Central memory CD4-positive, alpha-beta T cell (primary cell): ENCODE measurements at places on chromosomes 11 and 22.
A peak's percentile ranks its signal among the peaks of the same experiment; 100 is the strongest.

DNA sequence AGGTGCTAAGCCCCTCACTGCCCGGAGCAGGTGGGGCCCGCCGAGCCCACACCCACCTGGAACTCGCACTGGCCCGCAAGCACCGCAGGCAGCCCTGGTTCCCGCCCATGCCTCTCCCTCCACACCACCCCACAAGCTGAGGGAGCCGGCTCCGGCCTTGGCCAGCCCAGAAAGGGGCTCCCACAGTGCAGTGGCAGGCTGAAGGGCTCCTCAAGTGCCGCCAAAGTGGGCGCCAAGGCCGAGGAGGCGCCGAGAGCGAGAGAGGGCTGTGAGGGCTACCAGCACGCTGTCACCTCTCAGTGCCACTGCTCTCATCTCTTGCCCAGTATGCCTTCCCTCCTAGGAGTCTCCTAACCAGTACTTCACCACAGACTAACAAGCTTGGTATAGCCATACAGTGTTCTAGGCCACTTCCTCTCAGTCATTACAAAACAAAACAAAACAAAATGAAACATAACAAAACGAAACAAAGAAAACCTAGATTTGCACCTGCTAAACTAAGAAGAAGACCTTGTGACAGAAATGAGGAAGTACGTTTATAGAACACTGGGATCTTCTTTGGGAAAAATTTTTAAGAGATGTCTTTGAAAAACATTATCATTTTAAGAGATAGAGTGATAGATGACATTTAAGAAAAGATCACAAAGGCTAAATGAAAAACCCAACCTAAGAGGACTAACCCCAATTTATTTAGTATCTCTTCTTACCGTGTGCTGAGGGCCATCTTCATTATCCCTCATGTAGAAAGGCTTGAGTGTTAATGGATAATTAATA lies 47.7 kb upstream of the GAB2 start:
- peak; percentile 44 for DNase-seq

- DNase-seq = no peak
Observed at GRCh38 chr11:134483291-134483690, 71.2 kb upstream of the B3GAT1 start.

DNA sequence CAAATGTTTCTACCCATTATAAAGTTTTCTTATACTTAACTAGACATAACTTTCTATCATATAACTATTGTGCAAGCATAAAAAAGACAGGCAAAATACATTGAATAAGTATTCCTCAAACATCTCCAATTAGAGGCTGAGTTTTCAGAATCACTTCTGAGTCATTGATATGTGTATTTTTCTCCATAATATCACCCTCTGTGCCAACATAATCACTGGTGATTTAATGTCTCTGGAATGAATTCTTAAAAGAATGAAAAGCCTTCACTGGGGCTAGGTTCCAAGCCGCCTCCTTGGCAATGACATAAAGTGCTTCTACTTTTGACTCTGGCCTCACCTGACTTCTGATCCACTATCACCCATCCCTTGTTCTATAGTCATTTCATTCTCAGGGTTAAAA lies 197.0 kb upstream of the E2F8 start:
- DNase-seq = no peak

DNA sequence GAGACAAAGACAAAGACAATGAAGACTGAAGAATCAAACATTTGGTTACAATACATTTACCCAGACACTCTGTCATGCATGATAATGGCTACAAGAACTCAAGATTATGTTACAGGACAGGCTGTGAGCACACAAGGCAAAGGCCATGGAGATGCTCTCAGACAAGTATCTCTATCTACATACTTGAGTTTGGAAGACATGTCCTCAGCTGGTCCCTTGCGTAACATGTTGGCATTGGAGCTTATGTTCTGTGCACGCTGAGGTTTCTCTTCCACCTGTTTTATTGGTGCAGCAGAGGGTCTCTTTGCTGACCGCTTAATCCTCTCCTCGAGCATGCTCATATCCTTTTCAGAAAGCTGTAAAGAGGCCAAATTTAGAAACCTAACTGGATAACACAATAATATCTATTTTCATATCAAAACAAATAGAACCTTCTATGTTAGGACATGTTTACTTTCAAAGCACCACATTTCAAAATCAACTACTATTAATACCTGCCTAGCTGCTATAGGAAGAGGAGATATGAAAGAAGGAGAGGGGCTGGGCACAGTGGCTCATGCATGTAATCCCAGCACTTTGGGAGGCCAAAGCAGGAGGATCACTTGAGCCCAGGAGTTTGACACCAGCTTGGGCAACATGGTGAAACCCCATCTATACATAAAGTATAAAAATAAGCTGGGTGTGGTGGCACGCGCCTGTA lies 41.6 kb downstream of the F2 start:
- DNase-seq = no peak

- DNase-seq = no peak
Observed at GRCh38 chr11:70637186-70637800, 239.0 kb downstream of the CTTN start.

DNA sequence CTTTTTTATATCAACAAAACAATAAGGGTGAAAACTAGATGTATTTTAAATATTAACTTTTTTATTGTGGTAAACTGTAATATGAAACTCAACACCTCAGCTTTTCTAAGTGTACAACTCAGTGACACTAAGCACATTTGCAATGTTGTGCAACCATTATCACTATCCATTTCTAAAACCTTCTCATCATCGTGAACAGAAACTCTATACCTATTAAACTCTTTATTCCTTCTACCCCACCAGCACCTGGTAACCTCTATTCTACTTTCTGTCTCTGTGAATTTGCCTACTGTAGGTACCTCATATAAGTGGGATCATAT lies 9.4 kb downstream of the HORMAD2 start:
- DNase-seq = no peak

- DNase-seq = no peak
Observed at GRCh38 chr11:83363312-83363711, 77.1 kb upstream of the CCDC90B start.

GRCh38 chr11:134665188-134665535 lies 253.1 kb upstream of the B3GAT1 start:
- no peak for DNase-seq

GRCh38 chr11:15711311-15711710 lies 596.6 kb downstream of the INSC start:
- DNase-seq = no peak

- DNase-seq = no peak
Observed at GRCh38 chr22:17938484-17938924, 85.9 kb downstream of the MICAL3 start.

DNA sequence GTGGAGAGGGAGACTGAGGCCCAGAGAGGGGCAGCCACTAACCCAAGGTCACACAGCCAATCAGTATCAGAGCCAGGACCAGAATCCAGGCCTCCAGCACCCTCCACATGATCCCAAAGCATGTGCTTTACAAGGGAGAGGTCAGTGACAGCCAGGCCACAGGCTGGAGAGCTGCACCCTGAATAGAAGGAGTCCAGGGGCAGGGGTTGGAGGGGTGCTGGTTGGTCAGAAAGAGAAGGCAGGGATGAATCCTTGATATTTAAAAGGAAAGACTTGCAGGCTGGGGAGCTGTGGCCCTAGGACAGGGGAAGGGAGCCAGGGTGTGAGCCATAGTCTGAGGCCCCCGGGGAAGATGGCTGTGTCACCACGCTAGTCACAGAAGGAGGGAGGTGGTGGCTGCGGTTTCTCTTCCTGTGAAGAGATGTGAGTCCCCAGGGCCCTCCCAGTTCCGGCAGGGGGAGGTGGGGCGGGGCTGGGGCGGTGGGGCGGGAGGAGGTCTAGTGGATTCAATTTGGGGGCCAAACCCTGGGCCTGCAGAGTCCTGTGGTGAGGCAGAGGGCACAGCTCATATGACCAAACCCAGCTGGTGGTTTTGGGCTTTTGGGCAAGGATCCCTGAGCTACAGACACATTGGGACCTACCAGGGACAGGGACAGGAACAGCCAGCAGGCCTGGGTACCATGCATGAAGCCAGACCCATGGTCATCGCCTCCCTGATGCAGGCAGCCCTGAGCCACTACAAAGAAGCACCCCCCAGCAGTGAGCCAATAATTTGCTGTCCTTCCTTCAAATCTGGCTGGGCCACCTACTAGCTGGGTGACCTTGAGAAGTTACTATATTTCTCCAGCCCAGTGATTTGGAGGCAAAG lies 14.0 kb downstream of the RAC2 start:
- DNase-seq = peak; percentile 91

GRCh38 chr11:102346456-102346747 lies 612 bp upstream of the BIRC2 start:
- DNase-seq = no peak

DNA sequence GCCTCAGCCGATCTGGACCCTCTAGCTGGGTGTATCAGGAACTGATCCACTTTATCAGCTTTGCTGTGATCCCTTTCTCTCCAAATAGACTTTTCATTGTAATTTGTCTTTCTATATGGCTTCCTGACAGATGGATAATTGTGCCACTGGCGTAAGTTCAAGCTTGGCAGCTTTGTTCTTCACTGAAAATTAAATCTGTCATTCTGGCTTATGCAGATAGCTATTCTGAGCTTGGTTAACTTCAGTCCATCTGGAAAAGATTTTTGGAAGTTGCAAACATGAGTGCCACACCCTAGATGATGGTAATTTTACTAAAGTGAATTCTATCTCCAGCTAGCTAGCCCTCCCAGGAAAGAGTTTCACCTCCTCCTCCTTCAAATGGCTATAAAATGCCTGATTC lies 8.1 kb downstream of the OR5A2 start:
- no peak for DNase-seq

DNA sequence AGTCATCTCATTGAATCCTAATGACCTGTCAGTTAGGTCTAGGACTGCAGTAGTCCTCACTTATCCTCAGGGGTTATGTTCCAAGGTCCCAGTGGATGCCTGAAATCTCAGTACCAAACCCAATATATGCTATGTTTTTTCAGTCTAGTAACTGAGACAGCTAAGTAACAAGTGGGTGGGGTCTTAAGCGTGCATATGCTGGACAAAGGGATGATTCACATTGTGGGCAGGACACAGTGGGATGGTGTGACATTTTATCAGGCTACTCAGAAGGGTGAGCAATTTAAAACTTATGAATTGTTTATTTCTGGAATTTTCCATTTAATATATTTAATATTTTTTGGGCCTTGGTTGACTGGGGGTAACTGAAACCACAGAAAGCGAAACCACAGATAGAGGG lies 29.0 kb downstream of the DDX10 start:
- DNase-seq = no peak

- no peak for DNase-seq
Observed at GRCh38 chr22:39039306-39040126, 1.1 kb upstream of the APOBEC3F start.

- DNase-seq = no peak
Observed at GRCh38 chr22:44804327-44804726, 52.0 kb downstream of the ARHGAP8 start.

- DNase-seq = no peak
Observed at GRCh38 chr11:71951741-71952310, 23.0 kb downstream of the RNF121 start.

GRCh38 chr11:75280227-75280701 lies 39.7 kb downstream of the TPBGL start:
- peak; percentile 59 for DNase-seq
